ENCODE measurements at places on chromosomes 5 and 9.
A peak's percentile ranks its signal among the peaks of the same experiment; 100 is the strongest.

DNA sequence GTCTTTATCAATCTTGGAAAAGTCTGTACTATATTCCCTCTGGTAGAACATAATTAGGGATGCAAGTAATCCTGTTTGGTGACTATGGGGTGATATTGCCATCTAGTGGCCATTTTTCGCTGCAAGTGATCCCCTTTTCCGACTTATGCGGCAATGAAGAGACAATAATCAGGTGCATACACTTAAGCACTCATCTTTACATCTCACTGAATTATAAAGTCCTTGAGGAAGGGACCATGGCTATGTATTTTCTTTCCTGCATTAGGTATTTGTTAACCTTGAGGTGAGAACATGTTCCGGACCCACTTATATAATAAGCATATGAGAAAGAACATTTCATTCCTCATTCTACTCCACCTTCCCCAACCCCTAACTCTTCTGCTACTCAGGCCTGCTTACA lies 19.6 kb upstream of the LIX1 start:
- DNase-seq: peak; percentile 7

- no peak for DNase-seq
Observed at GRCh38 chr5:10653043-10653442, 89.2 kb downstream of the ANKRD33B start.

DNA sequence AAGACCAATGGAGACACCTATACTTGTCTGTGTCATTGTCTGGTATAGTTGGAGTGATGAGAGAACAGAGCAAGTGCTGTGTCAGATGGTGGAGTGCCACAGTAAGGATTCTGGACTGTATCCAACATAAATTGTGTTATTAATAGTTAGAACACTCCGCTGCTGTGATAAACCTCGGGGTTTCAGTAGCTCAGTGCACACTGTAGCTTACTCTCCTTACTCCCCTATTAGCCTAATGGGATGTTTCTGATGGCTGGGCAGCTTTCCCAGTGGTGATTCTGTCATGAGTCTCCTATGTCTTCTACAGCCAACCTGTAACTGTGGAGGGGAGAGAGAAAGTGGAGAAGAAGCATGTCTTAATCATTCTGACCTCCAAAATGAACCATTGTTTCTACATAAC lies 127.6 kb upstream of the PTCH1 start:
- no peak for DNase-seq

GRCh38 chr5:135244620-135245021 lies 154.4 kb downstream of the MACROH2A1 start:
- no peak for DNase-seq

GRCh38 chr5:87916320-87916719 lies 352.3 kb downstream of the TMEM161B start:
- no peak for DNase-seq

DNA sequence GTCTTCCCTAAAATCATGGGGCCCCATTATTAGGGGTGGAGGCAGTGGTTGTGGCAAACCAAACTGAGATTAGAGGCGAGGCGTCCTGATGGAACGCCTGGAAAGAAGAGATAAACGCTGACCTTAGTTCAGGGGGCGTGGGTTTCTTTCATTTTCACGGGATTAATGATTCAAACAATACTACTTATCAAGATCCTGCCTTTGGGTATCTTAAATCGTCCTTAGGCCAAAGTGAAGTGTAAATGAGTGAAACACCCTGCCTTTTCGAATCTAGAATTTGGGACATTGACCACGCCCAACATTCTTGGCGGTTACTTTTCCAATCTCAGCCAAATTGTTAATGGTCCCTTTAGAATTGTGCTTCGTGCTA lies 1.0 kb upstream of the UBTD2 start:
- no peak for DNase-seq

DNA sequence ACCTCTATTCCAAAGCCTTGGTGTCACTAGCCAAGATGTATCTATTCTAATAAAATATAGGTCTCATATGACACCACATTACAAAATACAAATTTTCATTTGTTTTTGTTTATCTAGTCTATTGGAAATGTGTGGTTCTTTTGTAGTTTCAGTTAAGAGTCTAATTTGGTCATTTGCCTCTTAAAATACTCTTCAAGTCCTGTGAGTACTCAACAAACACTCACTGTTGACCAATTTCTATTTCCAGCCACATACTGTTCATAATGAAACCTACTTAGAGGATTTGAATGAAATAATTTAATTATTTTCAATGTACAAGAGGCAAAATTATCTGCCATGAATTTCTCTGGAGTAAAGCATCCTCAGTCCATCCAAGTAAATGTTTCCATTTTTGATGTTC lies 40.6 kb downstream of the SLC1A3 start:
- no peak for DNase-seq

DNA sequence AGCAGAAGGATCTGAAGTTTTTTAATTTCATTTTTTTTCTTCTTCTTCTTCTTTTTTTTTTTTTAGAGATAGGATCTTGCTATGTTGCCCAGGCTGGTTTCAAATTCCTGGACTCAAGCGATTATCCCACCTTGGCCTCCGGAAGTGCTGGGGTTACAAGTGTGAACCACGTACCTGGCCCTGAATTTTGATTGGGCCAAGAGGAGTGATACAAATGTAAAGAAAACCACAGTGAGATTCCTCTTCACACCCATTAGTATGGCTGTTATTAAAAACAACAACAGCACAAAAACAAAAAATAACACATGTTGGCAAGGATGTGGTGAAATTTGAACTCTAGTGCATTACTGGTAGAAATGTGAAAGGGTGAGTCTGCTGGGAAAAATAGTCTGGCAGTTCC lies 79.1 kb downstream of the KLF4 start:
- DNase-seq: no peak

- DNase-seq: no peak
Observed at GRCh38 chr9:119836036-119836435, 466.8 kb upstream of the BRINP1 start.

DNA sequence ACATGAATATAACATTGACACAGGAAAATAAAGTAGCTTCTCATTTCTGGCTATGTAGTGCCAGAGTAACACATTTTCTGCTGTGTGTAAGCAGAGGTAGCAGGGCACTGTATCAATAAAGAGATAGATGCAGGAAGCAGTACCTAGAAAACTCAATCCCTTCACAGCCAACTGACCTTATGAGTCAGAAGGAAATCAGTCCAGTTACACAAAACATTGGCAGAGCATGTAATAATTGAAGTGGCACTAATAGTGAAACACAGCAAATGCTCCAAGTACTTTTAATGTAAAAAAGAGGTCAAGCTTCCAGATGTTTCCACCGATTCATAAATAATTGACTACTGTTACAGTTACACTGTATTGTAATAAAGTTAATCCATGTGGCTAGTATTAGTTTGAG lies 706.6 kb downstream of the EFNA5 start:
- DNase-seq: no peak

DNA sequence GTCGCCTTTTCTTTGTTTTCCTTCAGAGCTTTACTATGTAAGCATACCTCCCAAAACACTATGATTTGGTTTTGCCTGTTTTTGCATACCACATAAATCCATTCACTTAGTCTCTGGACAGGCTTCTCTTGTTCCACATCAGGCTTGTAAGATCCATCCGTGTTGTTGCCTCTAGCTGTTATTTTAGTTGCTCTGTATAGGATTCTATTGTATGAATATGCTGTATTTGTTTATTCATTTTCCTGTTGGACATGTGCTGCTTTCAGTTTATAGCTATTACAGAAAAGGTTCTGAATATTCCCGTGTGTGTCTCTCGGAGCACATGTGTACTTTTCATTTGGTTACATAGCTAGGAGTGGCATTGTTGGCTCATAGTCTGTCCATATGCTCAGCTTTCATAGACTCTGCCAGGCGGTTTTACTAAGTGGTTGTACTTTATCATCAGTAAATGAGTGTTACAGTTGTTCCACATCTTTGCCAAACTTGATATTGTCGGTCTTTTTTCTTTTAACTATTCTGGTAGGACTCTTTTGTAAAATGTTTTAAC lies 41.8 kb downstream of the NUP214 start:
- no peak for DNase-seq

- no peak for DNase-seq
Observed at GRCh38 chr9:134366223-134367031, 40.2 kb downstream of the RXRA start.

- DNase-seq: no peak
Observed at GRCh38 chr5:438481-438981, 4.4 kb upstream of the EXOC3 start.

DNA sequence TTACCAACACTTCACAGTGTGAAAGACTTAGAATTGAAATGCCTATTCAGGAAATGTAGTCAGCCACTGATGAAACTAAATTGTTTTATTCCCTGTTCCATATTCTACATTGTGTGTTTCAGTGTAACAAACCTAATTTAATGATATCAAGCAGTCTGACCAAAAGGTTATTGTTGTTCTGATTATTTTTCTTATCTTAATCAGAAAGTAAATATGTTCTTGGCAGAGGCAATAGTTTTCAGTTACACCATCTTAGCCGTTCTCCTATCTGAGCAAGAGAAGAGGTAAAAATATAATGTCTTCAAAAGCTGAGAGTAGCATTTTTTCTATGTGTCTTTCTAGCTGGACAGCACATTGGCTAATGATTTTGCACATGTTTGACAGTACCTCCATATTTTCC lies 17.1 kb downstream of the CDC26 start:
- no peak for DNase-seq

GRCh38 chr9:72476100-72476499 lies 45.3 kb upstream of the TMC1 start:
- no peak for DNase-seq

DNA sequence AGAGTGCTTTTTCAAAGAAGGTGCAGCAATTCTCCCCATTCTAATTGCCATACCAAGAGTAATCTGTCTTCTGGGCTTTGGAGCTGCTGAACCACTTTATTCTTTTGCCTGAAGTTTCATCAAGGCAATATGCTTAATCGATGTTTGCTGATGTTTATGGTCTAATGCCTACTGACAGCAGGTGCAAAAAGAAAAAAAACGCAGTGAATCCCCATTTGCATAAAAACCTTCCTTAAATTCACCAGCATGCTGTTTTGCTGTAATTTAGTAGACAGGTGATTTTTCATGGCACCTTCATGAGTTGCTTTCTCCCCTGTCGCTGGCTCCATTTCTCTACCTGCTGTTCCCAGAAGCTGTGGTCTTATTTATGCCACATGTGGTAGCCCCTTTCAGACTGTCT lies 83.1 kb upstream of the MAST4 start:
- DNase-seq: no peak

DNA sequence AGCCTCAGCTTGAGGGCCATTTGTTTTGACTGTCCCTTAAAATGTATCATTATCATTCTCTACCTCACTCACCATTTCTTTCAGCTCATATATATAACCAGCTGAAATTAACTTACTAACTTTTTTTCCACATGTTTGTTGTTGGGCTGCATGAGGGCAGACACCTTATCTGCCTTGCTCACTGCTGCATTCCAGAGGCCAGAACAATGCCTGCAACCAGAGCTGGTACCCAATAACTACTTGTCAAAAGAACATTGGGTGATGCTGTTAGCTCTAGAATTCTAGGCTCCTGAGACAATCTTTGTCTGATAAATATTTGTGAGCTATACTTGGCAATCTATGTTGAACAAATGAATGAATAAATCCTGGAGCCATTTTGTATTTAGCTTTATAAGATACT lies 68.3 kb downstream of the HTR4 start:
- DNase-seq: no peak

DNA sequence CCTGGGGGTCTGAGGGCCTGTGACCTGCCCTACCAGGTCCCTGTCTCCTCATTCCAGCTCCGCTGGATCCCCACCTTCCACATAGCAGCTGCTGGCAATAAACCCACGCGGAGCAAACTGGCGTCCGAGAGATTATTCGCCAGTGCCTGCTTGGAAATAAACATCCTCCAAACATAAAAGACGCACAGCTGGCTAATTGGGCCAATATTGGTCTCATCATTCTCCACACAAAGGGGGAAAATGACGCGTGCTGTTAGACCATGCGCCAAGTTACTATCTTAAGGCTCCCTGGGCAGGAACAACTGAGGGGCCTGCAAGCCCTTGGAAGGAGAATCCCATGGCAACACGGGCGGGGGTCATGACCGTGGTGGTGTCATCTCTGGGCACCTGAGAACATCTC lies 73.3 kb upstream of the SARDH start:
- DNase-seq: no peak

GRCh38 chr5:42840842-42841567 lies 29.3 kb upstream of the SELENOP start:
- DNase-seq: no peak

DNA sequence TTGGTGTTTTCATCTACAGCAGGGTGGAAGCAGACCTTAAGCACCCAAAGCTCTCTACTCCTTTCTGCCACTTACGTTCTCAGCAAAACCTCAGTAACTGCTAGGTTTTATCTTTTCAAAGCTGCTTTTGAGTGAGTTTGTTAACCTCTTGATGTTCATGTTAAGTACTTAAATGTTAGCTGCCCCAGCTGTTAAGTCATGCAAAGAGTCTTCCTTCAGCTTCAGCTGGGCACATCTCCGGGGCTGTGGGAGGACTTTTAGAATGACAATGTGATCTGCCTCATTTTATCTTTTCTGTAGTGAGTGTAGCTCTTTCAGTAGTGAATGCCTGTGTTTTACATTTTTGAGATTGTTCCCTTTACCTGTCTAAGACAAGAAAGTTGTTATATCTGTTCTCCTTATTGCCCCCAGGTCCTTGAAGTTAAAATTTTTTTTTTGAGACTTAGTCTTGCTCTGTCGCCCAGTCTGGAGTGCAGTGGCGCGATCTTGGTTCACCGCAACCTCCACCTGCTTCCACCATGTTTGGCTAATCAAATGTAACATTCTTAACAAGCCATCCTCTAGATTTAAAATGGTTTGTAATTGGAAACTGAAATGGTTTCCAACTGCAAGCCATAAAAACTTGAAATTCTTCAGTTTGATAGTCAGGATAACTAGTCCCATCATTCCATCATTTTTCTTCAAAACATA lies 19.6 kb downstream of the KDM4C start:
- no peak for DNase-seq

GRCh38 chr9:36677611-36678010 lies 104.9 kb downstream of the MELK start:
- DNase-seq: no peak

GRCh38 chr5:152884006-152884405 lies 478.9 kb upstream of the NMUR2 start:
- no peak for DNase-seq

DNA sequence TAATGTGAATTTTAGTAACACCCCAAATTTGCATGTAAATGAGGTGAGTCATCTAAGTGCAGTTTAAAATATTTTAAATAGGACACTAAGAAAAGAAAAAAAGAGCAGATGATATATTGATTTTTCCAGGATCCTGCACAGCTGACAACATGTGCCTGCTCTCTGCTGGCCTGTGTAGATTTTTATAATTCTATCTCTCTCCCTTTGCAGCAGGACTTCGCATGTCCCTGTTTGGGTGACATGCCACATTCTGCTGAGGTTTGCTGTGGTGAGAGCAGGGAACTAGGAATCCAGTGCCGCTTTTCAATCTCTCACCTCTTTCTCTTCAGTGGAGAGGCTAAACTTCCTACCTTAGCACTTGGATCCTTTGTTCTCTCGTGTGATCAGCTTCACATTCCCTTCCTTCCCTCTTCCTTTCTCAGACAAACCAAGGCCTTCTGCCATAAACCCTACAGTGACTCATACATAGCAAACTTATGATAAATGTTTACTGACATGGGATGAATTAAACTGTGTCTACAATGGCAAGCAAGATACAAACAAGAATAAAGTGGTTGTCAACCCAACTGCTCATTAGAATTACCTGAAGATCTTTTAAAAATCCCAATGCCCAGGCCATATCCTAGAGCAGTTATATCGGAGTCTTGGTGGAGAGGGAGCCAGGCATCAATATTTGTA lies 198.8 kb upstream of the EFNA5 start:
- DNase-seq: no peak

GRCh38 chr9:28921857-28922500 lies 1348.7 kb upstream of the C9orf72 start:
- DNase-seq: no peak

- no peak for DNase-seq
Observed at GRCh38 chr5:72055636-72056035, 51.6 kb upstream of the MAP1B start.
